ENCODE measurements at places on chromosomes 13 and 19. TPM values are rescaled to one million over a fixed set of nuclear protein-coding genes. Genes with fewer than 3 reads are reported as not detected.

DNA sequence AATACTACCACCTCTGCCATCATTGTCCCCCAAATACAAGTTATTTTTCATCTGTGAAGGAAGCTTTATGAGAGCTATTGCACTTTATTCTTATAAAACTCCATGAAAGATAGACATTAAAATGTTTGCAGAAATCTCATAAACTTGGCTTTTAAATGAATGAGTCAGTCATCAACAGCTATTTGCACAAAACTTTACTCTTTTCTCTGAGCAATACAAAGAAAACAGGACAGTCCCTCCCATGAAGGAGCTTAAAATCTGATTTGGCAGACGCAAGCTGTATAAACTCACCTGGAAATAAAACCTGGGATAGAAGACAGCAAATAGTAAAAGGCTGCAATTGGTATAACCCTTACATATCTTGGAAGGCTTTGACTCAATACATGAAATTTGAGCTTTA lies 16.6 kb upstream of the RCBTB1 start:
- no peak overlapping the region for H3K27ac ChIP-seq
- no peaks in the 10 kb centered on the region for H3K36me3 ChIP-seq
- DNase-seq = no peak
- H3K4me3 ChIP-seq = no peak overlapping the region

DNA sequence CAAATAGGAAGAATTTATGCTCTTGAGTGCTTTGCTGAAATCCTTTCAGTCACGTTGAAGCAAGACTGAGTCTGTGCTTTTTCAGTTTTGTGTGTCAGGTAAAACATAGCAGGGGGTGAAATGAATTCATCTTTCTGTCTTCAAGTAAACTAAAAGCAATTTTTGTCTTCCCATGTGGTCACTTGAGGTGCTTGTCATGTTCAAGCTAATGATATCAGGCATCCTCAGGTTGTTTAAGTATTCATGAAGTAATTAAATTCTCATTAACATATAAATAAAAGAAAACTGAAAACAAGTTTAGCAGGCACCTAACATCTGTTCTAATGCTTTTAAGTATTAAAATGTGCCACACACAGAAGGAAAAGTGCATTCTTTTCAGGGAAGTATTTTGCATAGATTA lies 2701.3 kb downstream of the PCDH9 start:
- DNase-seq = no peak
- no peaks in the 10 kb centered on the region for H3K4me1 ChIP-seq
- H3K27me3 ChIP-seq = no peaks in the 10 kb centered on the region
- no peak overlapping the region for H3K27ac ChIP-seq
- H3K36me3 ChIP-seq = no peaks in the 10 kb centered on the region

Gene CYP4F8
- not detected for total RNA-seq

- H3K4me3 ChIP-seq = no peak overlapping the region
- no peak for DNase-seq
- no peaks in the 10 kb centered on the region for H3K27me3 ChIP-seq
- no peak overlapping the region for H3K27ac ChIP-seq
Measured at GRCh38 chr19:18214779-18215433, 11.1 kb upstream of the RAB3A start.

Gene AP1M2
- total RNA-seq = 111 TPM

- no peaks in the 10 kb centered on the region for H3K27me3 ChIP-seq
- no peak overlapping the region for H3K27ac ChIP-seq
- DNase-seq = no peak
- H3K36me3 ChIP-seq = no peaks in the 10 kb centered on the region
Measured at GRCh38 chr13:21328201-21328600, 130.9 kb downstream of the ZDHHC20 start.

DNA sequence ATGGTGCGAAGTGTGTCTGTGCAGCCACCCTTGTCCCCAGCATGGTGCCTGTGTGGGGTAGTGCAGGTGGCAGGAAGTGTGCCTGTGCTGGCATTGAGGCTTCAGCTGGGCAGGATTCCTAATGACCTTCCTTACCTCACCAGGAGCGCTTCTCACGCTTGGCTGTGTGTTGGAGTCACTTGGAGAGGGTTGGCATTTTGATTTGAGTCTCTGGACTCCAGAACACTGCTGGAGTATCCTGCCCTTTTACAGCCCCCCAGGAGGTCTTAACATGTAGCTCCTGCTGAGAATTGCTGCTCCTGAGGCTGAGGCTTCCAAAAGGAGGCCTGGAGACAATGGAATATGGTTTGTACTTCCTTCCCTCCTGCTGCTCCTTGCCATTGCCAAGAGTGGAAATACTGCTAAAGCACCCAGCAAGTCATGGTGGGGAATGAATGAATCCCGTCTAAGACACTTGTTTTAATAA lies 87.1 kb downstream of the ARHGEF7 start:
- H3K27me3 ChIP-seq = no peaks in the 10 kb centered on the region
- no peaks in the 10 kb centered on the region for H3K36me3 ChIP-seq
- peak overlapping the region; percentile 48 for H3K27ac ChIP-seq
- no peak overlapping the region for H3K4me3 ChIP-seq

GRCh38 chr13:55553701-55554100 lies 1587.0 kb upstream of the PRR20A start:
- no peaks in the 10 kb centered on the region for H3K4me1 ChIP-seq
- no peaks in the 10 kb centered on the region for H3K36me3 ChIP-seq
- no peak overlapping the region for H3K27ac ChIP-seq
- no peak for DNase-seq
- no peak overlapping the region for H3K4me3 ChIP-seq

DNA sequence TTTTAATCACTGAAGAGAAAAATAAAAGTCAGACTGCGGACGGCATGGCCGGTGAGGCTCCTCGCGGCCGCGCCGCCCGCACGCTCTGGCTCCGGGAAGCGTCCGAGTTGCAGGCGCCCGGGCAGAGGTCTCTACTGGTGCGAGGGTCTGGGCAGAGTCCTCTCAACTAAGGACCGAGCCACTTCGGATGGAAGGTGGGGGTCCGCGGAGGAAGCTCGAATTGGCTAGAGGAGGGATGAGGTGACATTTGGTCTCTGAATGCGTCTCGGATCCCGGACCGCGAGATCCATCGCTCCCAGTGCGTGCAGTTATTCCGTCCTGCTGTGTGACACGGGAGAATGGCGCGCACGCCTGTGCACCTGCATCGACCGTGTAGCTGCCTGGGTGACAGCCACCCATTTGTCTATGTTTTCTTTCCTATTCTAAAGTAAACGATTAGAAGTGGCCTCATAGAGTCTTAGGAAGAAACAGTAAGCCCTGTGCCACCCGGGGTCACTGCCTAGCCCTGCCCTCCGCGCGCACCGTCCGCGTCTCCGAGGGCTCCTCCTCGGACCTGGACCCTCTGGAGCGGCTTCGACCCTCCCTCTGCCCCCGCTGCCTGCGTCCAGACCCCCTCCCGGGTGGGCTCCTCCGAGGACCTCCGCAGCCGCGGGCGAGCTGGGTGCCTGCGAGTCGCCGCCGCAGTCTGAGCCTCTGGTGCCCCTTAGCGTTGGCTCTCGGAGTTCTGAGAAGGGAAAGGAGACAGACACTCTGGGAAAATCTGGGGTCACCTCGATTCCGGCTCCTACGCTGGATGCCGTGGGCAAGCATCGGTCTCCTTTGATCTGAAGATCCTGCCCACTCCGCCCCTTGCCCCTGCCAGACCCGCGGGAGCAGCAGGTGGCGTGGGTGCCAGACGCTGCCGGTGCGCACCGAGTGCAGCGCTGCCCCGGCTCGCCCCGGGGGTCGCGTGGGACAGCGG lies 347.4 kb downstream of the LIG4 start:
- no peak overlapping the region for H3K27ac ChIP-seq
- H3K27me3 ChIP-seq = peaks cover 64% of the 10 kb centered on the region
- H3K4me1 ChIP-seq = peaks cover 8% of the 10 kb centered on the region
- H3K4me3 ChIP-seq = peak overlapping the region; percentile 15
- DNase-seq = no peak
- no peaks in the 10 kb centered on the region for H3K36me3 ChIP-seq

DNA sequence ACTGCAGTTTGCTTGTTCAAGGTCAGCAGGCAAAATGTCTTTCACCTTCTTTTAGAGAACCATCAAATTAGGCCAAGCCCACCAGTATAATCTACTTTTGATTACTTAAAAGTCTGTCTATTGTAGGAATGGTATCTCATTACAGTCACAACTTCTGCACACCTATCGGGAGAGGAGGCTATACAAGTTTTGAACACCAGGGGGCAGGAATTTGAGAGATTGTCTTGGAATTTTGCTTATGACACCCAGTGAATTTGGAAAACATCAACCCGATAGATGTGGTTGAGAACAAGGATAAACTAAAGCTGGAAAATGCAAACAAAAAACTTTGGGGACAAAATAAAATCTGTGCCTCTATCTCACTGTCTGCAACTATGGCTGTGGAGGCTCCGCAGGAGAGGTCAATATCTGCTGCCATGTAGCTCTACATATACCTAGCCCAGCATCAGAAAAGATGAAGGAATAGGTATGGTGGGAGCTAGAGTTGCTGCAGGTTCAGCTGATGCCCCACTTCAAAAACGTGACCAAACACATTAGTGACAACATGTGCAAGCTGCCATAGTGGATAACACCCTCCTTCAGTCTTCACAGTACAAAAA lies 1299.2 kb upstream of the SPRY2 start:
- H3K27me3 ChIP-seq = no peaks in the 10 kb centered on the region
- no peak overlapping the region for H3K4me3 ChIP-seq
- H3K36me3 ChIP-seq = no peaks in the 10 kb centered on the region
- no peak for DNase-seq
